ENCODE measurements at places on chromosomes 6 and 20.

DNA sequence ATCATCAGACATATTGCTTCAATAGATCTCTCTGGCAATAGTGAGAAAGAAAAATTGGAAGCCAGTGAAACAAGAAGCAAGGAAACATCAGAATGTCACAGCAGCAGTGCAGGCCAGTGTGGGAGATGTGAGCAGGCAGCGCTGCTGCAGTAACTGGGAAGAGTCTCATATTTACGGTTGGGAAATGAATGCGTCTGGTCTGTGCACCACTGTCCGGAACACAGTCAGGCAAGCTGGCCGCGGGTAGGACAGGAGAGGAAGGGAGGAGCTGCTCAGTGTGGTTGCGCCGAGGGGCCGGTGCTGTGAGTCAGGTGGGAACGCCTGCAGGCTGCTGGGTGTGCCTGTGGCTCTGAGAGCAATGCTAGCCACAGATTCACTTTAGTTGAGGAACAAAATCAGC lies 6.4 kb upstream of the PSMG4 start:
- DNase-seq: no peak

- no peak for DNase-seq
Observed at GRCh38 chr20:48461735-48462119, 366.1 kb downstream of the PREX1 start.

DNA sequence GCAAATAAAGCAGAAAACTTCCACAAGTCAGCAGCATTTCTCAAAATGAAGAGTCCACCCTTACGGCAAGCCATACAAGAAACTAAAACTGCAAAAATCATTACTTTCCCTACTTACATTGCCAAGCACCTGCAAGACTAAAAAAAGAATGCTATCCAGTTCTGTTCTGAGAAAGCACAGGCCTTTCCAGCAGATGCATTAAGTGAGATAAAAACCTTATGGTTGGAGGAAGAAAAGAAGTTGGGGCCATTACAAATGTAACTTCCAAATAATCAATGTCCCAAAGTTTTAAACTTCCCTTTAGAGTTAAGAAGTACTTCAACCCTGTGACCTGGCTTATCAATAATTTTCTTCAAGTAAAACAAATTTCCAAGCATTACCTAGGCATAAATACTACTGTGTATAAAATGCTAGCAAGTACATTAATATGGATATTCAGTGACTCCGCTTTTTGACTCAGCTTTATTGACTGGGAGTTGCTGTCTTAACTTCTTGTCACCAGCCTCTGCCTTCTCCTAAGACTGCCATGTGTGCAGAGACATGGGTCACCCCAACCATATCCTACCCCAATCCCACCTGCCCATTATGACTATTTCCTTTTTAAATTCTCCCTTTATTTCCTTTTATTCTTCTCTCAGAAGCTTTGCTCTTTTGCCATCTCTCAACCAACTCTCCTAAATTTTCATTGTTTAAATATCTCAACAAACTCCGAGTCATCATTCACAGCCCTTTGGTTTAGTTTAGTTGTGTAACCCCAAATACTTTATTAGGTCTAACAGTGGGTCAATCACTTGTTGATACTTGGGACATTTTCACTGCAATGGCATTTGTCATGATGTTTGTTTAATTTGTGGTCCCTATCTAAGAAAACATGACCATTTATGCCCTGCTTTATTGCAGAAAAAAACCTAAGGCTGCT lies 49.7 kb downstream of the SLC22A23 start:
- no peak for DNase-seq

- DNase-seq: no peak
Observed at GRCh38 chr20:45090481-45090880, 10.4 kb downstream of the KCNS1 start.

- DNase-seq: no peak
Observed at GRCh38 chr6:136685540-136686108, 106.7 kb downstream of the MAP3K5 start.

- no peak for DNase-seq
Observed at GRCh38 chr6:41237128-41237527, 9.0 kb downstream of the TREML4 start.

DNA sequence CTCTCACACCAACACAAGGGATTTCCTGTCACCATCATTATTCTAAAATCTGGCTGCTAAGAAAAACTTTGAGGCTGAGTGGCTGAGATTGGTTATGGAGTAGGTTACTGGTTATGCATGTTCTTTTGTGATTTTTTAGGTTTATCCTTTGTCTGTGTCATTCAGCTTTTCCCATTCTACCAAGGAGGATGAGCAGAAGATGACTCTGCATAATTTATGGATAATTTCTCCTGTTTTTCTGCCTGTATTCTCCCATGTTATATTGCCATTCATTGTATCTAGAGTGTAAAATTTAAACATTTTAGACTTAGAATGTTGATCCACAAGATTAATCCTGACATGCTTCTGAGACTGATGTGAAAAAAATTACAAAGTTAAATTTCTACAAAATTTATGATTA lies 67.8 kb downstream of the SOBP start:
- no peak for DNase-seq

DNA sequence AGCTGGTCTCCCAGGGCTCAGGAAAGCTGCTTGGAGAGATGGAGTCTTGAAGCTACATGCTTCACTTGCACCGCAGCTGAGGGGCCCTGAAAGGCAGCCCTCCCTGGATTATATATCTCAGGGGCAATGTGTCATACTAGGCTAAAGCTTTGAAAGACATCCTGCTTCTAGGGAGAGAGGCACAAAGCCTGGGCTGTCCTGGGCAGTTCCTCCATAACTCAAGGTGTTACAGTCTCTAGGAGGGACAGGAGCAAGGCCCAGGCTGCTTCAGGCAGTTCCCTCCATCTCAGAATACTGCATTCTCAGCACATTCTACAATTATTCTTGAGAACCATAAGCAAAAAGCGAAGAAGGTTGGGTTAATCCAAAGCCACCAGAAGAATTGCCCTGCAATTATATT lies 22.0 kb upstream of the TXNDC5 start:
- no peak for DNase-seq

- DNase-seq: peak; percentile 42
Observed at GRCh38 chr6:17820055-17820454, 113.3 kb upstream of the NUP153 start.

DNA sequence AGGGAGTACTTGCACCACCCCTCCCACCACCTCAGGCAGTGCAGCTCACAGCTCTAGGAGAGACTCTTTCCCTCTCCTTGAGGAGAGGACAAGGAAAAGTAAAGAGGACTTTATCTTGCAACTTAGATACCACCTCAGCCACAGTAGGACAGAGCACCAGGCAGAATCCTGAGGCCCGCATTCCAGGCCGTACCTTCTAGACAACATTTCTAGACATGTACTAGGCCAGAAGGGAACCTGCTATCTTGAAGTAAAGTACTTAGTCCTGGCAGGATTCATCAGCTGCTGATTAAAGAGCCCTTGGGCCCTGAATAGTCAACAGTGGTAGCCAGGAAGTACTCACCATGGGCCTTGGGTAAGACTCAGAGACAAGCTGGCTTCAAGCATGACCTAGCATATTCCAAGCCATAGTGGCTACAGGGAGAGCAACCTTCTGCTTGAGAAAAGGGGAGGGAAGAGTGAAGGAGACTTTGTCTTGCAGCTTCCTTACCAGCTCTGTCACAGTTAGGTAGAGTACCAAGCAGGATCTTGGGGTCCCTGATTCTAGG lies 384.4 kb upstream of the RNF217 start:
- DNase-seq: no peak

DNA sequence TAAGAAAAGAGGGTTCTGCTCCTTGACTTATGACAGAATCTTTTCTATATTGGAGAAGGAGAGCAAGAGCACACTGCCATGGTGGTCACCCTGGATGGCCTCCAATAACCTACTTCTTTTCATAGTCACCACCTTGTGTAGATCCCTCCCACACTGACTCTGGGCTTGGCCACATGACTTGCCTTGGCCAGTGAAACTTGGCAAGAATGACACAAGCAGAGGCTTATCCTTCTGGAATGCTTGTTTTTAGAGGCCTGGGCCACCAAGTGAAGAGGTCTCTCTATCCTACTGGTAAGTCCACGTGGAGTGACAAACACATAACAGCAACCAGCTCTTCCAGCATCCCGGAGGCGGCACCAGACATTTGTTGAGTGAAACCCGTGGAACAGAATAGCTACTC lies 349.4 kb upstream of the JARID2 start:
- DNase-seq: no peak

DNA sequence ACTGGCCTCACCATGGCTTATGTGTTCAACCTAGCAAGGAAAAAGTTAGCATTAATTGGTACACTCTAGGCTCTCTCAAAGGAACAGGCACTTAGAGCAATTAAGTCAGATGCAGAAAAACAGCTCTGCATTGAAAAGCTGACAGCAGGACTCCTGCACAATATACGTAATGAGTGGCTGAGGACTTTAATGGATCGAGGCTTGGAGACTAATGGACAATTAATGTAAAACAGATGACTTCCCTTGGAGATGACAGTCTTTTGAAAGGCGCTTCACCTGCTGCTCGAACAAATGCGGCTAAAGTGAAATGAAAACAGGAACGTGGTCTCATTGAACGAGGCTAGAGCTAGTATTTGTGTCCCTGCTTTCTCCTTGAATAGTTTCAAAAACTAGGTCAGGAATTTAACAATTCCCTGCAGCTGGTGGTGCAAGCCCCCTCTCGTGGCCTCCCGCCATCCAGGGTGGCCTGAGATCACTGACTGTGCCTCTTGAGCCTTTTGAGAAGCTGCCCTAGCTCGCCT lies 137.1 kb downstream of the ELOVL4 start:
- peak; percentile 88 for DNase-seq

DNA sequence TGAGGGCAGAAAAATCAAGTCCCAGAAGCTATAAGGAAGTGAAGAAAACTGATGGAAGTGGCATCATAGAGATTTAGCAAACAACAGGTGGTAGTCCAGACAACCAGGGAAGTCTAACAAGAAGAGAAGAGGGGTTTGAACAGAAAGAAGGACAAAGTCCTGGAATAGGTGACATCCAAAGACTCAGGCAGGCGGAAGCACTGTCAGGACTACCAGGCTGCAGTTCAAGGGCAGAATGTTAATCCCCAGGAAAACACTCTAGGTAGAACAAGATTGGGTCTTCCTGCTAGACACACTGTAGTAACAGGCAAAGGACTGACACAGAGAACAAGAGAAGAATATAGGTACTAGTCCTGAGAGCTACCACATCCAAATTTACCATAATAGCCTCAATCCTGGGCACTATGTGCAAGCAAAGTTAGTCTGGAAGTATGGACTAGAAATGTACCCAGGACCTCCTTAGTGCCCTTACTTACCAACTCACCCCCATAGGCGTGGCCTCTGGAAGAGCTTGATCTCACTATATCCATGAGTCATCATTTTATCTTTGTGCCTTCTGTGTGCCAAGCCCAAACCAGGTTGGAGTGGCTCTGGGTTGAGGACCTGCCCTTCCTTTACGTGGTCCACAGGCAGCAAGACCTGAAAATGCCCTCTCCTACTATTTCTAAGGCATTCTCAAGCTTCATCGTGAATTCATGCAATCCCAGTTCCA lies 2.2 kb upstream of the EPB41L2 start:
- DNase-seq: no peak

DNA sequence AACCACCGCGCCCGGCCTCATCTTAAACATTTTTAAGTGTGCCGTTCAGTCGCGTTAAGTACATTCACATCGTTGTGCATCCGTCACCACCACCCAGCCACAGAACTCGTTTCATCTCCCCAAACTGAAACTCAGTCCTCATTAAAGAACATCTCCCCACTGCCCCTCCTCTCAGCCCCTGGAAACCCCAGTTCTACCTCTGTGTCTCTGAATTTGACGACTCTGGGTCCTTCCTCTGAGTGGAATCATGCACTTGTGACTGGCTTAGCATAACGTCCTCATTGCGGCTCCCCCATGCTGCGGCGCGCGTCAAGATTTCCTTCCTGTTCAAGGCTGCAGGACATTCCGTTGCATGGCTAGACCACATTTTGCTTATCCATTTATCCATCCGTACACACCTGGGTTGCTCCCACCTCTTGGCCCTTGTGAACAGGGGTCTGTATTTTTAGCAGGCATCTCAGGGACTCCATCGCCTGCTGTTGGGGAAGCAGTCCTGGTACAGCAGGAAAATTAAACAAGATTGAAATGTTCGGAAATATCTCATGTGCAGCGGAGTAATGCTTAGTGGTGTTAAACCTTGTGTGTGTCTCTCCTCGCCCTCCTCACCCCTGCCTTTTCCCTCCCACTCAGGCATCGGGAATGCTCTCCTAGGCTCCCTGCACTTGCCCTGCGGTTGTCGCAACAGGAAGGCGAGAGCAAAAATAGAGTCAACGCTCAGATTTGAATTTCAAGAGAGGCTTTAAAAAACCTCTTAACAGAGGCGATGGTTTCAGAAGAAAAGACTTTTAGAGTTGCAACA lies 127.9 kb downstream of the PXDC1 start:
- no peak for DNase-seq

- peak; percentile 97 for DNase-seq
Observed at GRCh38 chr6:168247443-168248147, 72.0 kb downstream of the DACT2 start.

DNA sequence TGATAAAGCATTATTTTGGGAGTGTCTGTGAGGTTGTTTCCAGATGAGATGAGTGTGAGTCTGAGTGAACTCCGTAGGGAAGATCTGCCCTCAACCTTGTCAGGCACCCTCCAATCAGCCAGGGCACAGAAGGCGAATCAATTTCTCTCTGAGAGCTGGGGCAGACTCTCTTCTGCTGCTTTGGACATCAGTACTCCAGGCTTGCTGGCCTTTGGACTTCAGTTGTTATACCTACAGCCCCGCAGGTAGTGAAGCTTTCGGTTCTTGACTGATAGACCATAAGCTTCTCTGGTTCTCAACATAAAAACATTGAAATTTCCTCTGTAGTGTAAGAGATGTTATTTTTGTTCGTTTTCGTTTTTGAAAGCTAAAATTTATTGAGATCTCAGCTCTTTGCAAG lies 71.4 kb downstream of the MAFB start:
- DNase-seq: no peak

GRCh38 chr6:142913511-142914047 lies 31.4 kb downstream of the HIVEP2 start:
- no peak for DNase-seq

DNA sequence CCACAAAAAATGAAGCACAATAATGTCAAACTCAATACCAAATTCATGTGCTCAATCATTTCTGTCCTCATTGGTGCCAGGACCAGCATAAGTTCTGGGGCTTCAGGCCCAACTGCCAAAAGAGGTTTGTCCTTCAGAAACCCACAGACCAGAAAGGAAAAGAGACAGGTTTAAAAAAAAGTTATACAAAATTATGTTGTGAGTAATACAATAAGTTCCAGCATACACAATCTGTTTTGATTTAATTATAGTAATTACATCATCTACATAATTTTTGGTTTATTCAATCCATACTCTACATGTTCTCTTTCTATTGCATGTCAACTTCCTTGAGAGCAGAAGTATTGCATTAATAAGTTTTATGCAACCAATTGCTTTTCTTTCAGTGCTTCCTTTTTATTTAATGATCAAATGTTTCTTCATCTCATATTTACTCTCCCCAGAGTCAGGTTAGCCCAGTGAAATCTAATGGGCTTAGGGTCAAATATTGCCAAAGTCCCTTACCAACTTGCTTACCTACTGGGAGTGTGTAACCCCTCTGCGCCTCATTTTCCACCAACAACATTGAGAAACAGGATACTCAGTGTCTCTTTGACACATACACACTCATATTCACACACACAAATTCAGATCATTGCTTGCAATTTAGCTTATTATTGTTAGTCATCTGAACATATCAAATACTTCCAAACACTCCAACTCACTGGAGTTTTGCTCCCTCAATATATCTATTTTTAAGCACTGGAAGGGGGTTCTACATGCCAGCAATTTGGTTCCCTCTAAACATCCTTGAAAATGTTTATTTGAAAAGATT lies 424.4 kb upstream of the MARCKS start:
- no peak for DNase-seq

Data from NCI-H1417 (cell line).